ENCODE measurements at places on chromosomes 3 and 15.
A peak's percentile ranks its signal among the peaks of the same experiment; 100 is the strongest.

- DNase-seq: no peak
These were observed 179.9 kb upstream of the PFN2 start for GRCh38 chr3:150150633-150151032.

- no peak for DNase-seq
These were observed 136.9 kb downstream of the FRMD5 start for GRCh38 chr15:44058126-44058525.

DNA sequence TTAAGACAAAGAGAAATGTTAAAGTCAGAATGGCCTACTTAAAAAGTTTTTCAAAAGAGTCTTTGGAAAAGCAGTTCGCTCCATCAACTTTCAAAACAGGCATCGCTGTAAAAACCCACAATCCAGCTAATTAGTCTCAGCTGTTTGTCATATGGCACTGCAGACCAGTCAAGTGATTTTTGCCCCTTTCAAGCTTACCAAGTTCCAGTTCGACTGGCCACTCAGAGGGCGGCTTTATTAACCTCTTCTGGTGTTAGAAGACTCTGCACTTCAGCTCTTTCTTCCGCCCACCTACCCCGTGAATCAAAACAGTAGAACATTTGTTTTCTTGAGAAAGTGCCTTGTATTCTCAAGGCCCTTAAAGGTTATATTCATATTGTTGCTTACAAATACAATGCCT lies 19.3 kb downstream of the RAB27A start:
- DNase-seq: no peak

- DNase-seq: no peak
These were observed 91.7 kb downstream of the NR1I2 start for GRCh38 chr3:119873646-119874045.

GRCh38 chr15:99132634-99133287 lies 27.9 kb downstream of the SYNM start:
- DNase-seq: no peak

GRCh38 chr3:195208631-195209030 lies 62.3 kb downstream of the XXYLT1 start:
- DNase-seq: no peak

DNA sequence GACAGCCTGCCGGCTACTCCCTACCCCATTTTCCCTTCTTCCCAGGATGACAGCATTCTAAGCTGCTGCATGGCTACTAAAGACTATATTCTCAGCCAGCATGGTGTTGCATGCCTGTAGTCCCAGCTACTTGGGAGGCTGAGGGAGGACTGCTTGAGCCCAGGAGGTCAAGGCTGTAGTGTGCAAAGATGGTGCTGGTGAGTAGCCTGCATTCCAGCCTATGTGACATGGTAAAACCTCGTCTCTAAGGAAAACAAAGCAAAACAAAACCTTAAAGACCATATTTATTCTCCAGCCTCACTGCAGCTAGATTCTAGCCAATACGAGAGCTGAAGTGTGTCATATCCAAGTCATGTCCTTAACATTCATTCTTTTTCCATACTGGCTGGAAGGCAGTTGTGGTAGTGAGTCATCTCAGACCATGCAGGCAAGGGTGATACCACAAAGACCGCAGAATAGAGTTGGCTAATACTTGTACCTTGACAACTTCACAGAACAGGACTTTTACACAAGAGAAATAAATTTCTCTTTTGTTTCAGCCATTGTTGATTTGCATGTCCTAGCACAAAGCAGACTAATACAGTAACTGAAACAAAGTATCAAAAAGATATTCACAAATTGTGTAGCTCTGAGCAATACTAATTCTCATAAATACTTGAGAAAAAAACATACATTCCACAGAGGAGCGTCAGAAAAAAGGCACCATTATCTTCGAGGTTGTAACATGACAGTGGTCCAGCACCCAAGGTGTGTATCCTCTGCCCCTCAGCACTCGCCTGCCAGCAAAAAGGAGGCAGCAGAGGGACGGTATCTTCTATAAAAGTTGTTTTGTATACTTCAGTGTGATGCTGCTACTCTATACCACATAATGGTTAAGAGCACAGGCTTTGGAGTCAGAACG lies 14.8 kb downstream of the PBRM1 start:
- DNase-seq: peak; percentile 36

DNA sequence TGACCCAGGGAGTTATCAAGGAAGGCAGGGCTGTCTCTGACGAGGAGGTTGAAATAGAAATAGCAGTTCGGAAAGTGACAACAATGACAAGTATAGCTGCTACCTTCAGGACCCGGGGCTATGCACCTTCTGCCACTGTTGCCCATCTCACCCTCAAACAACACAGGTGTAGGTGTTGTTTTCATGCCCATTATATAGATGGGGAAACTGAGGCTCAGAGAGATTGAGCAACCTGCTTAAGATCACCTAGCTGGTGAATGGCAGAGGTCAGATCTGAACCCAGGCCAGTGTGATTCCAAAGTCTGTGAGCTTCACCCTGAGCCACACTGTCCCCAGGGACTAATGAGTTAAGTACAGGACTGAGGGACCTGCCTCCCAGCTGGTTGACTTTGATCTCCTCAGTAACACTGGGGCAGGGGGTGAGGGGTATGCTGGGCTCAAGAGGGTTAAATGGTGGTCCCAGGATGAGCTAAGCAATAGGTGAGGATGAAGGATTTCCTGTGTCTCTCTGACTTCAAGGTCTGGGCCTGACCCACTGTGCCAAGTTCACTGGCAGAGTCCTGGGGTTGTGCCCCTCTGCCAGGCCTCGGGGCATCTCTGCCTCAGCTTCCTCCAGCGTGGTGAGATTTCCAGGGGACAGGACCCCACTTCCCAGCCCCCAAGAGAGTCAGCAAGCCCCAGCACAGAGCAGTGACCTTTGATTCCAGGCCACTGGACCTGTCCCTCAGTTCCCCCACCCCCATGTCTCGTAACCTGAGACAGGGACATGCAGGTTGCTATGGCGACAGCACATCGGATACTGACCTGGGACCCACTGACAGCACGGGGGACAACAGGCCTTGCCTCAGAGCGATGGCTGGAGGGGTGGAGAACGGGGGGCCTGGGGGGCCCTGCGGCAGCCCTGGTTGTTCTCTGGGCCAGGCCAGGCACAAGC lies 35.0 kb downstream of the ATP2B2 start:
- DNase-seq: no peak

GRCh38 chr15:29792426-29793159 lies 29.7 kb downstream of the TJP1 start:
- DNase-seq: no peak

DNA sequence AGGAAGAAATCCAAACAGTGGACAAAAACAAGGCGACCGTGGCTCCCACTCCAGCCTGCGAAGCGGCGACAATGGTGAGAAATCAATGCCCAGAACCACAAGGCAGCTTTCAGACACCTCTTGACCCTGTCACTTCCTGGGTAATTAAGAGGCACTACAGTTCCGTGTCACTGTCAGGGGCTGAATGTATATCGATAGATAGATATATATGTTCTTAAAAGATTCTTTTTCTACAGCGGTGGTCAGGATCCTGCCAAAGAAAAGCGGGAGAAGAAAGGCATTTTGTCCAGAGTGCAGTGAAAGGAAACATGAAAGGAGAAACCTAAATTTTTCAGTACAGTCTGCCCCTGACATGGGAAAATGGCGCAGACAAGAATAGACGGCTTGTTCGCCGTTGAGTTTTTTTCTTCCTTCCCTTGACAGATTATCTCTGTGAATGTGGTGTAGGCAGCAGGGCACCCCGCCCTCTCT lies 56.2 kb upstream of the HES1 start:
- no peak for DNase-seq

- DNase-seq: no peak
These were observed 21.4 kb downstream of the ZBTB38 start for GRCh38 chr3:141389703-141390102.

DNA sequence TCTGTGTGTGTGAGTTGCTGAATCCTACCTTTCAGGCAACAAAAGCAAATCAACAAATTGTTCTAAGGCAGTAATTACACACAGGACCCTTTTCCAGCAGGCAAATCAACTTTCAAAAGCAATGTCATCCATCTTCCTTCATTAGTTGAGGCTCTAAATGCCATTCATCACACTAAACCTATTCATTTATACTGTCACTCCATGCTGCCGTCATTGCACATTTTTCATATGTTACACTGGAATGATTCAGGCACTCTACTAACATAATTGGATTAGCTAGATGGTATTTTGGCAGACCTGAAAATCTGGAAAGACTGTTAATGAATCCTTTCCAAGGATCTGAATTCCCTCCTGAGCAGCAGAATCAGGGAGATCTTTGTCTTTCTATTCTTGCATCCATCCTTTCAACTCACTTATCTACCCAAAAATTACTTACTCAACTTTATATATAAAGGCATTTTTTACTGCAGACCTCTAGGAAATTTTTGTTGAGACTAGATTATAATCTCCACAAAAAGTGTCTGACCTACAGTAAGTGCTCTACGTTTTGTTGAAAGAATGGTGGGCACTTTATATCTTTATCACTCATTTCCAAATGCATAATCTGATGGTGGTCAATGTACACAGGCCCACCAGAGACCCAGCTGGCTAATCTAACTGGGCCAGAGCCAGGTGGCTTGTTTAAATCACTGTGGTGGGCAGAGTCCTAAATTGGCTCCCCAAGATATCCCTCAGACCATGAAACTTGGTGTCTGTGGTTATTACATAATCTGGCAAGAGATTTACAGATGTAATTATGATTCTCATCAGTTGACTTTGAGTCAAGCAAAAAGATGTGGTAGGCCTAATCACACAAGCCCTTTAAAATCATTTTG lies 25.0 kb downstream of the MIX23 start:
- no peak for DNase-seq

GRCh38 chr3:38581774-38582173 lies 67.7 kb downstream of the SCN5A start:
- no peak for DNase-seq

DNA sequence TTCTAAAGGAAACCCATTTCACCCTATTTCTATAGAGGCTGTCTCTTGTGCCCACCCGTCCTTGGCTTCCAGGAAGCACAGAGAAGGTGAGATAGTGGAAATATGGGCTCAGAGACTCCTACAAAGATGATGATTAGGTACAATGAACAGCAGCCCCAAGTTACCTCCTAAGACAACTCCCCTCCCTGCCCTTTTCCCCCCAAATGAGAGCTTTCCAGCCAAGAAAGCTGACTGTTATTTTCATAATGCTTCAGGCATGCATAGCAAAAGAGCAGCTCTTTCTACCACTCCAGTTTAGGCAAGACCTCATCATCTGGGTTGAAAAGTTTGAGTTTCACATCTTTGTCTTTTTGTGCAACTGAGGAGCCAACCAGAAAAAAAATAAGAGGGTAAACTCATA lies 248.8 kb upstream of the ADAMTS9 start:
- no peak for DNase-seq

- no peak for DNase-seq
These were observed 993 bp downstream of the PLCL2 start for GRCh38 chr3:16885593-16886302.

GRCh38 chr3:134792700-134793099 lies 2.4 kb upstream of the EPHB1 start:
- no peak for DNase-seq

GRCh38 chr3:87333393-87333892 lies 57.1 kb upstream of the POU1F1 start:
- no peak for DNase-seq

GRCh38 chr15:55652359-55652758 lies 64.2 kb upstream of the PYGO1 start:
- no peak for DNase-seq

DNA sequence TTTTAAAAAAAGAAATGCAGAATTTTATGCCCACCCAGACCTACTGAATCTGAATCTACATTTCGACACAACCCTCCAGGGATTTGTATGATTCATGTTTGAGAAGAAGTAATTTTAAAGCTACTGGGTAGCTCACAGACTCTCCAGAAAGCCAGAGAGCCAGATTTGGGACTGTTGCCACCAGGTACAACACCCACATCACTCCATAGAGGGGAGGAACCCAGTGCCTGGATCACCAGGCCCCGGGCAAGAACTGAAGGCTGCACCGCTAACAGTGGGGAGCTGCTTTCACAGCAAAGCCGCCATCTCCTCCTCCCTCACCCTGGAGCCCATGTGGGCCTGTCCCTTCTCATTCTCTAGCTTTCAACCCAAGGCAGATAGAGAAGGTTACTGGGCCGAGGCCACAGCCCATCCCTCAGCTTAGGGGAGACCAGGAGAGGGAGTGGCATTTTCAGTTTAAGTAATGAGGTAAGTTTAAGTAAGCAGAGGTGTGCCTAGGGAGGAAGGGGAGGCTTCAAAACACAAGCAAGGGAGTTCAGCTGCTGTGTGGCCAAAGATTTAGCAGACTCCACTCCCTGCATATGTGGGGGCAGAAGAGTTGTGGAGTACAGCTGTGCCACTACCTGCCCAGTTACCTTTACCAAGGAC lies 109.8 kb downstream of the IL12A start:
- DNase-seq: no peak

GRCh38 chr15:52289629-52290081 lies 5.9 kb downstream of the MYO5C start:
- DNase-seq: no peak

DNA sequence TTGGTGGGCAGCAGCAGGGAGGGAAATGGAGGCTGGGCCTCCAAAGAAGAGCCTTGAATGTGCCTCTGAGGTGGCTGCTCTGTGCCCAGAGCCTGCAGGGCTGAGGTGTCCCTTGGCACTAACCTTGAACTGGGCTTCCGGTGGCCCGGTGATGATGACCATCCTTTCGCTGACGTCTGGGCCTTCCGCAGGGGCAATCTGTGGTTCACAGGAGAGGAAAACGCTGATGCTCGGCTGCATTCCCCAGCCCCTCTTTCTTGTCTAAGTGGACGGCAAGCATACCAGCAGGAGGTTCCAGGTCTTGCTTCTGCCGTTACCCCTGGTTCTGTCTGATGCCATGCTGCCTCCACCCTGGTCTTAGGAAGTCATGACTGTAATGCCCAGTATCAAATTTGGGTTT lies 65.9 kb downstream of the SENP2 start:
- no peak for DNase-seq

GRCh38 chr15:31236184-31237042 lies 90.2 kb upstream of the KLF13 start:
- DNase-seq: no peak

GRCh38 chr3:162492446-162493081 lies 996.0 kb downstream of the OTOL1 start:
- no peak for DNase-seq

DNA sequence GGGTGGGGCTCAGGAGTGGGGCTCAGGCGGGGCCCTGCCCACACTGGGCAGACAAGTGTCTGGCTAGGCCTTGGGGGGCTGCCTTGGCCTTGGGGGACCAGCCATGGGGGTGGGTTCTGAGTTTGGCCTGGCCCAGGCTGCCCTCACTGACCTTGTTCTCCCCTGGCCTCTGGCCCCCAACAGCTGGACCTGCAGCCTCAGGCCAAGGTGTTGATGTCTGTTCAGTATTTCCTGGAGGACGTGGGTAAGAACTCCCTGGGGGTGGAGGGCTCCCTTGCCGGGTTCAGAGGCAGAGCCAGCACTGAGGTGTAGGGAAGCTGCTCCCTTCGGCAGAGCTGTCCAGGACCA lies 20.0 kb downstream of the PRKCD start:
- DNase-seq: no peak

Data from NK-92 treated with Interleukin-12 subunit alpha and Interleukin-12 subunit beta, amount 100 ng/mL, for 24 hours (cell line).